ENCODE measurements at places on chromosomes 7 and 10.

- H3K27me3 ChIP-seq = no peaks in the 10 kb centered on the region
- H3K4me1 ChIP-seq = no peaks in the 10 kb centered on the region
- DNase-seq = no peak
- H3K4me3 ChIP-seq = no peak overlapping the region
- no peak overlapping the region for H3K27ac ChIP-seq
These were observed 240.0 kb downstream of the SDHAF3 start for GRCh38 chr7:97357459-97357858.

DNA sequence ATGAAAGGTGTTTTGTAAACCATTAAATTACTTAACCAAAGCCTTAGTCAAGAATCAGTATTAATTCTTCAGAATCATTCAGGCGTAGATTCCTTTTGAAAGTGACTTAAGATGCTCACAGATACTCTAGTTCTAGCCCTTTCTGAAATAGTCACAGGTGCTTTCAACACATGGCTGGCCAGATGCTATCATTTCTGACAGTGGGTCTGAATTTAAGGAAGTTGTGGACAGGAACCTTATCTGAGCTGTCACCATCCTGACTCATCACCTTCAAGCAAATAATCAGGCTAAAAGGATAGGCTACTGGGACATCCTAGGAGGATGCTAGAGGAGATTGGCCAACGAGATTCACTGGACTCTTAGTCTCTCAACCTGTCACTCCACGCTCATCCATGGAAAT lies 501.5 kb downstream of the LRMDA start:
- H3K27me3 ChIP-seq = no peaks in the 10 kb centered on the region
- no peak for DNase-seq
- no peak overlapping the region for H3K27ac ChIP-seq

GRCh38 chr7:102985176-102985783 lies 72.5 kb downstream of the LRRC17 start:
- no peak for DNase-seq
- no peak overlapping the region for H3K27ac ChIP-seq
- no peaks in the 10 kb centered on the region for H3K4me1 ChIP-seq
- no peak overlapping the region for H3K4me3 ChIP-seq
- no peaks in the 10 kb centered on the region for H3K36me3 ChIP-seq
- no peaks in the 10 kb centered on the region for H3K27me3 ChIP-seq

DNA sequence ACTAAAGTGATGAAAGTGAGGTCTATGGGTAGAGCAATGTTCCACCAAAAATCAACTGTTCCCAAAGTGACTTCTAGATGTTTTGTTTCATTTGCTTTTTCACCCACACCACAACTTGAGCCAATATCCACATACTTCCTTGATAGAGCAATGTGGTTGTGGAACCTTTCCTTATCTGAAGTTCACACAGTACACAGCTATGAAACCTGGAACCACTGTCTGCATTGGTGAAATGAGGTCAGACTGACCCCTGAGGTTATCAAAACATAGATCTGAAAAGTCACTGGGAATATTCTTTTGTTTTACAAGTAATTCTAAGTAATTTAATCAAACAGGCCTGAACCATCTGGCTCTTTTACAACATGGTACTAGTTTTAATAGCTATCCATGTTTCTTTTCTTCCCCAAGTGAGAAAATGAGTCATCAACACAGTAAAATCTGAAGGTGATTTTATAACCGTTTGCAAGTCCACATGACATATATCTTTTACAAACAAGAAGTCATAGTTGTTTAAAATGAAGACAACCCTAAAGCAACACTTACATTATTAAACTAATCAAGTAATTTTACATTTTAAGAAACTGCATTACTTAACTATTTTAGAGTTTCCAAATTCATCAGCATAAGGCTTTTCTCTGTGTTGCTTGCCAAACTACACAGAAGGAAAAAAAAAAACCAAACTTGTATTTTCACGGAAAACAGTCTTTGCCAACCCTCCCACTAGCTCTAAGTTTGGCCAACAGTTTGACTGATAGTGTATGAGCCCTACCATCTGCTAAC lies 80.3 kb downstream of the LRRC17 start:
- no peak for DNase-seq
- no peaks in the 10 kb centered on the region for H3K36me3 ChIP-seq
- no peaks in the 10 kb centered on the region for H3K4me1 ChIP-seq
- no peak overlapping the region for H3K4me3 ChIP-seq
- no peaks in the 10 kb centered on the region for H3K27me3 ChIP-seq

DNA sequence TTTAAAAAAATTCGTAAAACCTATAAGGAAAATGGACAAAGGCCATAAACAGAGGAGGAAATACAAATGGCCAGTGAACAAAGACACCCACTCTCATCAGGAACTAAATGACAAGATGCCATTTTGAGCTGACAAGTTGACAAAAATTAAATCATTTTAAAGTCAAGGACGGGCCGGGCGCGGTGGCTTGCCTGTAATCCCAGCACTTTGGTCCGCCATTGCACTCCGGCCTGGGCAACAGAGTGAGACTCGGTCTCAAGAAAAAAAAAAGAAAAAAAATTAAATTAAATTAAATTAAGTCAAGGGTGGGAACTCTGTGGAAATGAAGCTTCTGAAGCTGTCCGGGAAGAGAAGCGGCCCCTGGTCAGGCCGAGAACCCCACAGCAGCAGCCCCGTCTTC lies 1.2 kb upstream of the NOM1 start:
- peaks cover 10% of the 10 kb centered on the region for H3K36me3 ChIP-seq
- DNase-seq = no peak
- H3K27me3 ChIP-seq = peaks cover 24% of the 10 kb centered on the region
- H3K4me3 ChIP-seq = peak overlapping the region; percentile 100

GRCh38 chr7:139153832-139154231 lies 44.3 kb upstream of the ZC3HAV1 start:
- no peak for DNase-seq
- no peaks in the 10 kb centered on the region for H3K4me1 ChIP-seq
- H3K4me3 ChIP-seq = no peak overlapping the region

DNA sequence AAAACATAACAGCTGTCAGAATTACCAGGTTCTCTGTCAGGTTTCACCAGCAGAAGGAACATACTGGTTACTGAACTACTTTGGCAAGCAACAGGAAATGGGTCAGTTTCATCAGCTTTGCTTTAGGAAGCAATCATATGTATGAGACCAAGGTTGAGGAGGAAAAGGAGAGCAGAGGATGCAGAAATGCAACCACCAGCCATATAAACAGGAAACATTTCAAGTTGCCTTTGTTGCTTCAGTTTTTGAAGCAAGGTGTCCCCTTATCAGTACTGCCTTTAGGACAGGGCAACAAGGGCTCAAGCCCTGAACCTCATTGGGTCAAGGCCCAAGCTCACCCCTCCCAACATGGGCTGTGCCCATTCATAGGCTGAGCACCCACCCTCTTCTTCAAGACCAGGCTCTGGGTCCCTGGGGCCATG lies 10.2 kb downstream of the HIPK2 start:
- no peak overlapping the region for H3K27ac ChIP-seq
- peaks cover 9% of the 10 kb centered on the region for H3K36me3 ChIP-seq
- no peak overlapping the region for H3K4me3 ChIP-seq
- no peak for DNase-seq
- H3K4me1 ChIP-seq = peaks cover 22% of the 10 kb centered on the region

GRCh38 chr10:94286901-94287300 lies 75.8 kb downstream of the NOC3L start:
- no peaks in the 10 kb centered on the region for H3K27me3 ChIP-seq
- H3K36me3 ChIP-seq = peaks cover 35% of the 10 kb centered on the region
- H3K4me1 ChIP-seq = peaks cover 7% of the 10 kb centered on the region
- H3K4me3 ChIP-seq = no peak overlapping the region
- no peak overlapping the region for H3K27ac ChIP-seq
- no peak for DNase-seq

- H3K27ac ChIP-seq = no peak overlapping the region
- no peak for DNase-seq
- H3K4me3 ChIP-seq = no peak overlapping the region
These were observed 90.3 kb upstream of the ZNF438 start for GRCh38 chr10:31121757-31122577.

DNA sequence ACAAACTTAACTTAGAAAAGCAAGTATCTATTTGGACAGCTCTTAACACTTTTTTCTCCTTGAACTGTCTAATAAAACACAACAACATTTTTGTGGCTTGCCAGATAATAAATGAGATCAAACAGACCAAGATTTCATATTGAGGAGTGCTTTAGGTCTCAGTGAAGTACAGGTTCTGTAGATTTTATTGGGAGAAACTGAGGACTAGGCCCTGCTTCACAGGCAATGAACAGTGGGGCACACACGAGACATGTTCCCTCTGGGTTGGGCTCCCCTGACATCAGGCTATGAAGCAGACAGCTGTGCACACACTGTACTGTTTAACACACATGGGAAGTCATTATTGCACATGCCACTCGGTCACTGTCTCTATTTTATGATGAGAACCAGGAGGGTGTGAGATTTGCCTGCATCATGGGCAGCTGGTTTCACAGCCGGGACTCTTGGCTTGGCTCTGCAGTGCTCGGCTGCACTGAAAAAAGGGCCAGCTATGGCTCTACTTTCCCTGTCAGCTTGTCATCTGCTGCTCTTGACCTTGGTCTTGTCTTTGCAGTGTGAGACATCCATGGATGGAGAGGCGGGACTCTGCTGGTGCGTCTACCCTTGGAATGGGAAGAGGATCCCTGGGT lies 4.2 kb downstream of the IGFBP1 start:
- no peaks in the 10 kb centered on the region for H3K36me3 ChIP-seq
- H3K4me3 ChIP-seq = no peak overlapping the region
- no peak overlapping the region for H3K27ac ChIP-seq
- H3K4me1 ChIP-seq = peaks cover 14% of the 10 kb centered on the region
- H3K27me3 ChIP-seq = peaks cover 39% of the 10 kb centered on the region

GRCh38 chr10:110069502-110069982 lies 61.8 kb downstream of the ADD3 start:
- peaks cover 58% of the 10 kb centered on the region for H3K4me1 ChIP-seq
- peak overlapping the region; percentile 94 for H3K27ac ChIP-seq
- H3K4me3 ChIP-seq = no peak overlapping the region
- no peaks in the 10 kb centered on the region for H3K36me3 ChIP-seq

DNA sequence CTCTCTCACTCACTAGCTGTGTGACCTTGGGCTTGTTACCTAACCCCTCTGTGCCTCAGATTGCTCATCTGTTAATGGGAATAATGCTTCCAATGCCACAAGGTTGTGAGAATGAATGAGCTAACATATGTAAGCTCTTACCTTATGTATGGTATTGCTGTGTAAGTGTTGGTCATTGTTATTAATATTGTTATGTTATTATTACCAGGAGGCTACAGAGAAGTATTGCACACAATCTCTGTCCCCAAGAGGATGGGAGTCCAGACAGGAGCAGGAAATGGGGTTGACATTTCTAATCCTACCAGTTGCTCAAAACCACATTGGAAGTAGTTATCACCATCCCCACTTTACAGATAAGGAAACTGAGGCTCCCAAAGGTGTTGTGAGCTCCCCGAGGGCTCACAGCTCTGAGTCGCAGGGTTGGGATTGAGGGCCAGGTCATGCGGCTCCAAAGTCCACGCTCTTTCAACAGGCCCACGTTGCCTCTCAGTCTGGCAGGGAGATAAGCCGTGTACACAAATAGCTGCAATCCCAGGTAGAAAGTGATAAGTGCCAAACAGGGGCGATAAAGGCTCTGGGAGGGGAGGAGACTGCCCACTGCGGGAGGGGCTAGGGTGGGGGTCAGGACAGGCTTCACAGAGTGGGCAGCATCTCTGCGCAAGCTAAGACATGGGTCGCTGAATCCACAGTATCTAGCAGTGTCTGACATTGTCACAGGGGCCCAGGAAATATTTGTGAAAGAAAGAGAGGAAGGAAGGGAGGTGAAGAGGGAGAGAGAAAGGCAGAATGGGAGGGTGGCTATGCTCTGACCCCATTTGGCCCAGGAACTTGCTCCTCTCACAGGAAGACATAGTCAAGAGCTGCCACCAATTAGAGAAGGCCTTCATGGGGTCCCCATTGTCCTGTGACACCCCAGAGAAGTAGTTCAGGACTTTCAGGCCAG lies 9.6 kb upstream of the ZMIZ1 start:
- no peaks in the 10 kb centered on the region for H3K36me3 ChIP-seq
- H3K27ac ChIP-seq = peak overlapping the region; percentile 86
- no peak overlapping the region for H3K4me3 ChIP-seq
- H3K27me3 ChIP-seq = no peaks in the 10 kb centered on the region
- no peak for DNase-seq

GRCh38 chr10:110857265-110858171 lies 14.2 kb upstream of the PDCD4 start:
- H3K27me3 ChIP-seq = no peaks in the 10 kb centered on the region
- no peaks in the 10 kb centered on the region for H3K36me3 ChIP-seq
- H3K27ac ChIP-seq = peak overlapping the region; percentile 73
- H3K4me1 ChIP-seq = peaks cover 36% of the 10 kb centered on the region
- DNase-seq = no peak

DNA sequence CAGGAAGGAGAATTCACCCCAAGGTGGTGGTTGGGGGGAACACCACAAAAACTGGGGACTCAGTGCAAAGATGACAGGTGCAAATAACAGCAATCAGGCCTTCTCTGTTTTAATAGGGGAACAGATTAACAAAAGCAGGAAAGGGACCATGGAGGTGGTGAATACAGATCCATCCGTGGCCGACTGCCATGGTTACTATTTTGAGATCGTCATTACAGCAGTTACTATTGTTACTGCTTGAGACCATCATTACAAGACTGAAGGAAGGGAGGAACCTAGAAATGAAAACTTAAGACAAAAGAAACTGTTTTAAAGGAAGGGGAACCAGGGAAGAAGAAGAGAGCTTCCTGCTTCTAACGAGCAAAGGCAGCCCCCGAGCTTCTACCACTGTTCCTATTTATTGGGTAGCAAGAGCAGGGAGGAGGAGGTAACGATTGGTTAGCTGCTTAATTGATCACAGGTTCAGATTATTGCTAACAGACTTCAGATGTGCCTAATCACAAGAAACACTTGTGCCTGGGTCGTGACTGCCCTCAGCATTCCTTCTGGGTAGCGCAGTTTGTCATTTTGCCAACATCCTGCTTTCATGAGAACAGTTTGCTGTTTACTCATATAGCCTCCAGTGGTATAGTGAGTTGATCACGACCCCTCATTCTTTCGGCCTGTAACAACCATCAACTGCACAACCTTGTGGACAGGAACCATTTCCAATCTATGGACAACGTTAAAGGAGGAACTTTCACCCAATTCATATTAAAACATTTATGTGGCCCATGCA lies 216.3 kb downstream of the CHCHD3 start:
- H3K4me1 ChIP-seq = no peaks in the 10 kb centered on the region
- no peak overlapping the region for H3K4me3 ChIP-seq
- H3K36me3 ChIP-seq = no peaks in the 10 kb centered on the region
- no peaks in the 10 kb centered on the region for H3K27me3 ChIP-seq
- no peak for DNase-seq
- no peak overlapping the region for H3K27ac ChIP-seq

GRCh38 chr7:123433665-123434064 lies 100.7 kb downstream of the IQUB start:
- no peaks in the 10 kb centered on the region for H3K36me3 ChIP-seq
- no peak overlapping the region for H3K4me3 ChIP-seq
- no peak overlapping the region for H3K27ac ChIP-seq

DNA sequence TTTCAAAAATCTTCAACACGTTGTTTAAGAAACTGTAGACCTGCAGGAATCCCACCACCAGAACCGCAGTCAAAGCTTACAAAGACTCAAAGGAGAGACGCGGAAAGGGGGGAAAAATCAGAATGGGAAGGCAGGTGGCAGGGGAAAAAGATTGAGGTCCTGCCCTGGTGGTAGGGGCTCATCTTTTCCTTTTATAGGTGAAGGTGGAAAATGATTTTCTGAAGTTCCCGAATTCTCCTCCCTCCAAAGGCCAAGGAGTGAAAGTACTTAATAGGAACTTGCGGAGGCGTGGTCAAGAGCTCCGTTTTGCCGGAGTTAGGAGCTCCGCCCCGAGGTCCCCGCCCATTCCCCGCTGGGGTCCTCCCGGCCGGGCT lies 724 bp downstream of the BBIP1 start:
- peak overlapping the region; percentile 100 for H3K27ac ChIP-seq
- H3K36me3 ChIP-seq = no peaks in the 10 kb centered on the region
- H3K4me3 ChIP-seq = peak overlapping the region; percentile 97
- H3K27me3 ChIP-seq = no peaks in the 10 kb centered on the region
